ENCODE measurements at places on chromosomes 1 and 21. TPM values are rescaled to one million over a fixed set of nuclear protein-coding genes. Genes with fewer than 3 reads are reported as not detected.
A peak's percentile ranks its signal among the peaks of the same experiment; 100 is the strongest.

- DNase-seq, result peak; percentile 4
Measured at GRCh38 chr21:16455978-16456377, 726.2 kb downstream of the USP25 start.

- no peak for DNase-seq
Measured at GRCh38 chr1:223186800-223187199, 43.8 kb upstream of the TLR5 start.

DNA sequence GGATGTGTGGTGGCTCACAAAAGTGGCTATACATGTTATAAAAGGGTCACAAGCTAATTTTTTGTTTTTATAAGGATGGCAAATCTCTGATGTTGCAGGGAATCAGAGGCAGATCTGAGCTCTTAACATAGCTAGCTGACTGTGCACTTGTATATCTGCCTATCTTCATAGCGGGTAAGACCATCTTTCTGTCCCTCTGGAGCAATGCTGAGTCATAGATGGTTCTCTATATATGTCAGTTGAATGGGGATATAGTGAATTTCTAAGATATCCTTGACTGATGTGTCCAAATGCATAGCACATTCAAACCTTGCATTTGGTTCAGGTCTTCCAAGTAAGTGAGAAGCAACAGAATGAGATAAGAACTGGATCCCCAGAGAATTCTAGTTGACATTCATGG, 272.6 kb upstream of the PROX1 start:
- no peak for DNase-seq

GRCh38 chr1:12573015-12573825, 44.8 kb downstream of the DHRS3 start:
- DNase-seq, result no peak

DNA sequence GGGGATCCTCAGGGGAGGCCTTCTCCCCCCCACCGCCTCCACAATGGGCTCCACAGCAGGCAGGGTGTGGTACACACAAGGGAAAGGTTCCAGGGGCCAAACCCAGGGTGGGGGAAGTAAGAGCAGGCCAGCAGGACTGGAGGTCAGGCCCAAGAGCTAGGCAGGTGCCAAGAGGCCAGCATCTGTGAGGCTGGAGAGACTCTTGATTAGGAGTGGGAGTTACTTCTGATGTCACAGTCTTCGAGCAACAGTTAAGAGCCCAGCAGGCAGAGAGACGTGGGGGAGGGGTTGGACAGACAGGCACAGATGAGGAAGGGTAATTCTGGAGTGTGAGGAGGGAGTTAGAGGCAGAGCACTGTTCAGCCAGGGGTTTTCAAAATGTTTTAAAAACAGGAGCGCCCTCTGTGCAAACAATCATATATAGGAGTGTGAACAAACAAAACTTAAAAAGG, 55.8 kb downstream of the SLC9A1 start:
- DNase-seq, result peak; percentile 39

DNA sequence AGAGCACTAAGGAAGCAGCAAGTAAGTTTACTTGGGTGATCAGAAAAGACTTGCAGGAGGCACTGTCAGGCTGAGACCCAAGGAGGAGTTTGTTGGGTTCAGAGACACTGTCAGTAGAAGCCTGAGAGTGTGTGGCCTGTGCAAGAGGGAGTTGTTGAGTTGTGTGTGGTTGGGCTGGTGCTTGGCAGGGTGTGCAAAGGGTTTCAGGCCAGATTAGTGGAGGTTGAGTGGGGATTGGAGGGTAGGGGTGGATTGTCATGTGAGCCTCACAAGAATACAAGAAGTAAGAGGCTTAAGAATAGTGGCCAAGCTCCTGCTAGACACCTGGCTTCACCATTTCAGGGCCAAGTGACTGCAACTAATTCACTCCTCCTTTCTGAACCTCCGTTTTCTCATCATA, 8.9 kb upstream of the KIF21B start:
- no peak for DNase-seq

DNA sequence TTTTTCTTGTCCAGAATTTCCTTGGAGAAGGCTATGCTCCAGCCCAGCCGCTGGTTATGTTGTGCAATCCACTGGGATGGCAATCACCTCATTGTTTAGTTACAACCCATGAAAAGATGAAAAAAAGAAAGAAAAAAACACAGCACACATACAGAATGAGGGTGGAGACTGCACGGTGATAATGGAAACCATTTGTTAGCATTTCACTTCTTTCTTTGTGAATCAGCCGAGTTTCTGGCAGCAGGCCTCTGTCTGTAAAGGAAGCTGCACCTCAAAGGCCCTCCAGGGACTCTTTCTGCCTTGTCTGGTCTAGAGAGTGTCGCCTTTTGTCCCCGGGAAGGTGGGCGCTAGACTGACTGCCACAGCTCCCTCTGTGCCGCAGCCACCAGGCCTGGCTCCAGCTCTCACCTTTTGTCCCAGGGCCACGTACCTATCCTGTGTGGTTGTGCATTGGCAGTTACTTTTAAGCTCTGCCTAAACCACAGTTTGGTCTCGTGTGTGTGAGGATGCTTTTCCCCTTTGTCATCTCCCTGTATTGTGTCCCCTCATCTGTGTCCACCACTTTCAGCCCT, 35.6 kb downstream of the NGF start:
- no peak for DNase-seq

GRCh38 chr1:89780721-89781120, 40.1 kb upstream of the LRRC8D start:
- DNase-seq, result peak; percentile 32

CFHR4 gene
- total RNA-seq, result not detected

TFF3 gene
- not detected for total RNA-seq

UBE2U gene
- not detected for total RNA-seq

SLAMF8 gene
- not detected for total RNA-seq

GNAT2 gene
- total RNA-seq, result 0.21 TPM

Measured in GM23338 (cell line).